Activated CD4-positive, alpha-beta T cell treated with anti-CD3 and anti-CD28 coated beads for 1 hour (primary cell): ENCODE measurements at places on chromosomes 2 and 18.

DNA sequence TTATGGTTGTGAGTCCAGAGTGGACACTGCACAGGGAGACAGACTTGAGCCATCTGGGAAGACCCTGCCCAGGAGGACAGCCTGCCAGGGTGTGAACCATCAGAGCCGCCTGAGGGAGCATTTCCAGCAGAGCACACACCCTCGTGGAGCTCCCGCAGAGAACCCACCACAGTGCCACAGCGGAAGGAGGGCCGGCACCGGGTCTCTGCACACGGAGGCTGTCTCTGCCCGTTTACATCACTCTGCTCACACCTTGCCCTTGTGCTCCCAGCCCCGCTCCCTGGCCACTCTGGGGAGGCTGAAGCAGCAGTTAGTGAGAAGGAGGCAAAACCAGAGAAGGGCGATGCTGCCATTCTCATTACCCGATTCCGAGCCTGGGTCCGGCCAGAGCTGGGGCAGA, 161.9 kb downstream of the KLHL29 start:
- no peak for DNase-seq

DNA sequence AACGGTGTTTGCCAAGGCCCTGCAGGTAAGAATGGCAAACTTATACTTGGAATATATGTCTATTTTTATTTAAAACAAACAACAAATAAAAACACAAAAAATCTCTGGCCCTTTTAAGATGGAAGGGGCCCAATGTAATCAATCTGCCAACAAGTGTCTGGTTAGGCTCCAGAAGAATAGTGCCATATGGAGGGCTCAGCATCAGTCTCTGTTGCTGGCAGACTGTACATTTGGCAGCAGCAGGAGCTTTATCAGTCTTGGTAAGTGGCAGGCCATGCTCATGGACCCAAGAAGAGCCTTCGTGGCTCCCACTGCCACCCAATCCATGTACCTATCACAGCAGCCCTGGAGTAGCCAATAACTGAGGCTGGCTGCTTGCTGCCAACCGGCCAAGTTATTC, 101.1 kb downstream of the GALNT3 start:
- no peak for DNase-seq

- no peak for DNase-seq
Observed at GRCh38 chr2:131413148-131413747, 49.3 kb upstream of the RAB6D start.

DNA sequence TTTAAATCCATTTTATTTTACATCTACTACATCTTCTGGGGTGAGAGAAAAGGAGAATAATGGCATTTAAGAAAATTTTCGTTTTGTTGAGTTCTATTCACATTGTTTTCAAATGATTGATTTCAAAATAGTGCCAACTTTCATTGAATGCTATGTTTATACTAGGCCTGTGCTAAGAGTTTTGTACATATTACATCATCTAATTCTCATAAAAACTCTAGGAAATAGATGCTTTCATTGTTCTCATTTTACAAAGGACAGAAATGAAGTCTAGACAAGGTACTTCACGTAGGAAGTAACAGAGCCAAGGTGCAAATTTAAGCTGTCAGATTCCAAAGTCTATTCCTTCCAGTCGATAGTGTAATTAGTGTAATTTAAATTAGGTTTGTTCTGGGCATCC, 402.8 kb upstream of the UBE2E3 start:
- no peak for DNase-seq

DNA sequence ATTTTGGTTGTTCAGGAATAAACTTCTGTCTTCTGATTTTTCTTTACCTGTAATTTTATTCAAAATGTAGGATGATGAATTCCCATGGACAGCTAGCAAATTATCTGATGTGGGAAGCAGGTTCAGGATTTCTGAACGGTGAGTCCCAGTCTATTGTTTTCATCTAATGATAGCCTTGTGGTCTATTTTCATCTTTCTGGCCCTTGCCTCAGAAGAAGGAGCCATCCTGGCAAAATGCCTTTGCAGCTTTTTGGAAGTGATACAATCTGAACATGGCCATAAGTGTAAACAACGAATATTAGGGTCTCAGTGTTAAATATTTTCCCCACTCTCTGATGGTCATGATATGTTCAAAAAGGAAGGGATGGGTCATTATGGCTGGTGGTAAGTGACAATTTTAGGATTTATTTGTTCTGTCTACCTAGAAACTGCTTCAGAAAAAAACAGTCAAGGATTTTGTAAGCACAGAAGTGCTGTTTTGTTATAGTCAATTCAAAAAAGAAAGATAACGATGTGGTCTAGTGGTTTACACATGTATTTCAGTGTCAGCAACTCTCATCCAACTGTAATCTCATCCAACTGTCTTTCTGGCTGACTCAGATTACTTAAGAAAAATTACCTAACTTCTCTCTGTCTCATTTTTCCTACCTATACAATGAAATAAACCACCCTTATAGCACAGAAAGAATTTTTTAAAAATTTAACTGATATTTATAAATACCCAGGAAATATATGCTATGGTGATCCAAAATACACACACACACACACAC, 272.6 kb upstream of the ERBB4 start:
- DNase-seq, result no peak

DNA sequence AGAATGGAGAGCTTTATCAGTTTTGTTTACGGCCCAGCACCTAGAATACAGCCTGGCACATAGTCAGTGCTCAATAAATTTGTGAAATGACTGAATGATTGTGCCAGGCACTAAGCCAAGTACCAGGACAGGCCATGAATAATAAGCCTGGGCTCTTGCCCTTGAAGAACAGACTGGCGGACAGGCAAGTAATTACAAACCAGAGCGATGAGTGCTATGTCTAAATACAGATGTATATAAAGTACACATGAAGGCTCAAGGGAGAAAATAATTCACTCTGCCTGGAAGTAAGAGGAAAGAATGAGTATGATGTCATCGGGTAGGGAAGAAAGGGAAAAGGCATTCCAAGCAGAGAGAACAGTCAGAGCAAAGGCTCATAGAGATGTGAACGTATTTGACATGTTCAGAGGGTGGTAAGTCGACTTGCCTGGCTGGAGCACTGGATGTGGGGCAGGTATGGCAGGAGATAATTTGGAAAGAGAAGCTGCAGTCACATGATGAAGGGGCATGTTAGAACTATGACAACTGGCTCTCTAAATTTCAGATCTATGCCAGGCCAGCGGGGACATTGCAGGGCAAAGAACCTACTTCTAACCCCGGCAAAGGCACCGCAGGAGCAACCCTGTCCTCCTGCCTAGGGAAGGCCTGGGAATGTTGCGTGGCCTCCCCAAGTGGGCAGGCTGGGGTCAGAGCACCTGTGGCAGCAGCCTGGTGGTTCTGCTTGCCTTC, 119.1 kb upstream of the STPG4 start:
- DNase-seq, result no peak

- DNase-seq, result no peak
Observed at GRCh38 chr18:9157806-9158205, 21.2 kb downstream of the ANKRD12 start.

- no peak for DNase-seq
Observed at GRCh38 chr2:60641811-60642788, 88.6 kb upstream of the BCL11A start.

- DNase-seq, result no peak
Observed at GRCh38 chr2:105760639-105761337, 16.1 kb downstream of the NCK2 start.

GRCh38 chr18:45127405-45127804, 446.7 kb downstream of the SETBP1 start:
- no peak for DNase-seq

GRCh38 chr18:23619388-23619881, 33.1 kb upstream of the NPC1 start:
- no peak for DNase-seq

DNA sequence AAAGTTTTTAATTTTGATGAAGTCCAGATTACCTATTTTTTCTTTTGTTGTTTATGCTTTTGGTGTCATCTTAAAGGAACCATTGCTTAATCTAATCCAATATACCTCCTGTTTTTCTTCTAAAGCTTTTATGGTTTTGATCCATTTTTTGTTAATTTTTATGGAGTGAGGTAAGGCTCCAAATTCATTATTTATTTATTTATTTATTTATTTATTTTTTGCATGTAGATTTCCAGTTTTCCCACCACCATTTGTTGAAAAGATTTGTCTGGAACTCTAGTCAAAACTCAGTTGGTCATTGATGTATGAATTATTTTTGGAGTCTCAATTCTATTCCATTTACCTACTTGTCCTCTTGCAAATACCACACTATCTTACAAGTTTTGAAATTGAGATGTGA, 99.4 kb upstream of the RBMS1 start:
- no peak for DNase-seq

- DNase-seq, result no peak
Observed at GRCh38 chr2:231780123-231780908, 766 bp downstream of the PDE6D start.

GRCh38 chr2:72765997-72766609, 59.7 kb downstream of the EXOC6B start:
- no peak for DNase-seq

- no peak for DNase-seq
Observed at GRCh38 chr2:11612553-11613215, 57.3 kb downstream of the NTSR2 start.
